ENCODE measurements at places on chromosomes 1 and 21.

DNA sequence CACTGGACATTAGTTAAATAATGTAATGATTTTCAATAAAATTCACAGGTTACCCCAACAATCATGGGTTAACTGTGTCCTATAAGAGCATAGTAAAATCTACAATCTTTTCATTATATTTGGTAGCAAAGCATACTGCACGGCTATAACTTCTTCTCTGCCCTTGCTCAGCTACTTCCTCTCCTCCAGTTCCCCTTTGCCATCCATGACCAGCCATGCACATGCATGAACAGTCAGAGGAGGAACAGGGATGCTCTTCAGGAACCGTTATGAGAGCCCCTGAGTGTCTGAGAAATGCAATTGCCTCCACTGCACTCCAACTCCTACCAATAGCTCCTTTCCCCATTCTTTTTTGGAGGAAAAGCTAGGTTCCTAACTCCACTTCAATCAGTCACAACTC, 646.7 kb downstream of the LTN1 start:
- DNase-seq = no peak

DNA sequence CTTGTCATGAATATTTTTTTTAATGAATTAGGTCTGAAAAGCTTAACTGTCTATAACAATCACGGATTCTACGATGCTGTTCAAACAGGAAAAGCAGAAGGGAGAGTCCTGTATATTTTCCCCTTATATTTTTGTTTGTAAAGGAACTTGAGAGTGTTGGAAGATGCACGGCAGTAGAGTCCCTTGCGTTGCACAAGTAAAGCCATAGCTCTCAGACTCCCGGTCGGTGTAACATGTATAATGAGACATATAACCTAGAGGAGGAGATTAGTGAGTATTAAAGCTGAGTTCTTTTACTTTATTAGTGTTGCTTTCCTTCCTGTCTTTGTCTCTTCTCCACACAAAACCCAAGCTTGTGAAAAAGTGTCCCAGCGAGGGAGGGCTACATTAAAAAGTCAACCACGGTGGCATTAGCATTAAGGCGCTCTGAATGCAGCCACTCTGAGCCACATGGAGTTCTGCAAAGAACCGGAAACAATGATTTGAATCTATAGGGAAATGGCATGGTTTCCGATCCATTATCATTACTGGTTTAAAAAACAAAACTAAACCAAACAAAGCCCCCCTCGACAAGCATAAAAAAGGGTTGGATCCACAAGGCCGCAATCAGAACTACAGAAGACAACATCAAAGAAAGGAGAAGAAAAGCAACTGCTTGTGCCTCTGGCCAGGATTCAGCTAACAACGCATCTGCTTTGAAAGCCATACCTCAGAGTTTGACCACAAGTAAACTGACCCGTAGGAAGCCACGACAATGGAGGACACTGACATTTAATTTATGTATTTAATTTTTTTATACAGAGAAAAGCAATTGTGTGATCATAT, 356.8 kb downstream of the LMO4 start:
- no peak for DNase-seq

DNA sequence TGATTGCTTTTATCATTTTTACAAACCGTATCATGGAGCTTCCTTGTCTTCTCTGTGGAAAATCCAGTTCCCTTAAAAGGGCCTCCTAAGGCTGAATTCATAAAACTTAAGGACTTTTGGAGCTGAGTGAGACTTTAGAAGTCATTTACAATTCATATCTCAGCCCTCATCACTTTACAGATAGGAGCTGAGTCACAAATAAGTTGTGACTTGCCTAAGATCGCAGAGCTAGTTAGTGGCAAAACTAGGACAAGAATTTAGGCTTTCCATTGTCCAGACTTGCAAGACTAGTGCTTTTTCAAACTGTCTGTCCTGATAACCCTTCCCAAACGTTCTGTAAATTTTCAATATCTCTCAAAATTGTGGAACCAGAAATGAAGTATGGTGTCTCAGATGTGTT, 37.3 kb downstream of the C1orf21 start:
- no peak for DNase-seq

DNA sequence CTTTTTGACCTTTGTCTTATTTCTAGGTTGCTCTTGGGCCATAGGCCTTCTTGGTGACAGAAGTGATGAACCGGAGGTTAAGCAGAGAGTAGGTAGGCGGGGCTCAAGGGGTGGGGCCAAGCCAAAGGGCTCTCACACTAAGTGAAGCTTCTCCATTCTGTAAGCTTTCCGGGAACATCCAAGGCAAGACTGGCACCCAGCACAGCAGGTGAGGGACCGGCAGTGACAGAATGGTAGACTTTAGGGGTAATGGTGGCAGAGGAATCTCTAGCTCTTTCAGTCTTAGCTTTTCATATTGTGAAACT, at the start of gene TNFAIP8L2:
TSS of gene TNFAIP8L2 (plus strand) at position 135 of the 305 bp plus-strand sequence. CDS start 2,049 bp downstream, outside the sequence.
- peak; percentile 63 for DNase-seq

DNA sequence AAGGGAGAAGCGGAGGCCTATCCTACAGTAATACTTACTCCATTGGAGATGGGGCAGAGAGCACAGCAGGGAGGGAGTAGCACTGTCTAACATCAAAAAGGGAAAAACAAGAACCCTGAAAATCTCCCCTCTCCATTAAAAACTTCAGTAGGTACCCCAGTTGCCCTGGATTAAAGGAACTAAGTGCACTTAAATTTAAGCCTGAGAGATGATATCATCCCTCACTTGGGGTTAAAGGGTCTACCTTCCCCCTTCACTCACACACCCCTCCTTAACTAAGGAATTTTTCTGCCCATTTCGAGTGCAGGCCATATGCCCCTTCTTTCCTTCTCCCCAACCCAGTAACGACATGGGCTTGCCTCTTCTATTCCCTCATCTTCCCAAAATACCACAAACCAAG, 3.7 kb upstream of the MTMR11 start:
- no peak for DNase-seq

DNA sequence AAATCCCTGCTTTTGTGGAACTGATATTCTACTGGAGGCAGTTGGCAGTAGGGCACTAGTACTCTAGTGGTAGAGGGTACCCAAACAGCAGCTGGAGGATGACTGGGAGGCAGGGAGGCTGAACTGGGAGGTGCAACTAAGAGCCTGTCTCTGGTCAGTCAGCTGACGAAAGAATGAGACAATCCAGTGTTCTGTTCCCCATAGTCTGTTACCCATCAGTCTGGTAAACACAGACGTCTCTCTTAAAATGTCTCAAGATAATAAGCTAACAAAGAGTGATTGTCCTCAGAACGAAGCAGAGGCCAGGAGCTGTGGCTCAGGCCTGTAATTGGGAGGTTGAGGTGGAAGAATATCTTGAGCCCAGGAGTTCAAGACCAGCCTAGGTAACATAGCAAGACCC, 30.4 kb downstream of the TFAP2E start:
- no peak for DNase-seq

DNA sequence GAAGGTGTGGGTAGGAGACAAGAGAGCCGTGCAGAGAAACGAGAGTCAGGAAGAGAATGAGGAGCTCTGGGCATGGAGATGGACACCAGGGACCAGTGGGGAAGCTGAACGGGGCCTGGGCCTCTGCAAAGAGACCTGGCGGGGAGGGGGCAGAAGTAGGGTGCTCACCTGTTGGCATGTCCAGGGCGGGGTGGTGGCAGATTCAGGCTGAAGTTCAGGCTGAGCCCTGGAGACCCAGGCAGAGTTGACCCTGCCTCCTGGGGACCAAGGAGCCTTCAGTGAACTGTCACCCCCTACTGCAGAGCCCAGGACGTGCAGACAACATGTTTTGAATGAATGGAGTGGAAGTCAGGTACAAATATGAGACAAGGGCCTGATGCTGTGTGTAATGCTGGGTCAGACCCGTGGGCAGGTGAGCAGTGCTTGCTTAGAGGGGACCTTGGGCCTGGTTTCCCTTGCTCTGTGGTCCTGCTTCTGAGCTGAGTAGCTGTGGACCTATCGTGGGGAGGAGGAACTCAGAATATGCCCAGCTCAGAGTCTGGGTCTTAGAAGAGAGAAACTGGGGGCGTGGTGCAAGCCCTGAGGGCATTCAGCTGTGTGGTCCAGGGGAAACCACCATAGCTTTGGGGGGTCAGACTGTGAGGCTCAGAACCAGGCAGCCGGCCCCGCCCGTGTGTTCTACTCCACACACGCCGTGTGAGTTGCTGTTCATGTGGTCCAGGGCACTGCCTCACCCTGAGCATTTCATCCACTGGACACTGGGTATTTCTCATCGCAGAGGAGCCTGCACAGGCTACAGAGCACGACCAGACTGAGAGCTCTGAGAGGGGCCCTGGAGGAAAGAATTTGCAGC, 21.3 kb upstream of the UMODL1 start:
- DNase-seq = no peak

DNA sequence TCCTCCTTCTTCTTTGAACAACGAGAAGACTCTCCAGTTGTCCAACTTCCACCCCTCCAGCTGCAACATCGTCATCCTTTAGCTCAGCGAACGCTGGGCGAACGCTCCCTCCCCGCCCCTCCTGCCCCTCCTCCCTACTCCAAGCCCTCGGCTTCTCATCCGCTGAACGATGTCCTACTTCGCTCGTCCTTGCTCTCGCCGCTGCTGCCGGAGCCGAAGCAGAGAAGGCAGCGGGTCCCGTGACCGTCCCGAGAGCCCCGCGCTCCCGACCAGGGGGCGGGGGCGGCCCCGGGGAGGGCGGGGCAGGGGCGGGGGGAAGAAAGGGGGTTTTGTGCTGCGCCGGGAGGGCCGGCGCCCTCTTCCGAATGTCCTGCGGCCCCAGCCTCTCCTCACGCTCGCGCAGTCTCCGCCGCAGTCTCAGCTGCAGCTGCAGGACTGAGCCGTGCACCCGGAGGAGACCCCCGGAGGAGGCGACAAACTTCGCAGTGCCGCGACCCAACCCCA, at the start of gene BCAN:
TSS of gene BCAN (plus strand) at position 357 of the 504 bp plus-strand sequence. CDS start 3,938 bp downstream, outside the sequence.
- DNase-seq = peak; percentile 37

- peak; percentile 60 for DNase-seq
Measured at GRCh38 chr1:28737307-28738132, 780 bp downstream of the YTHDF2 start.

- DNase-seq = peak; percentile 62
Measured at GRCh38 chr1:226677027-226678020, 61.8 kb downstream of the ITPKB start.

GRCh38 chr1:27967106-27967883, 7.5 kb downstream of the XKR8 start:
- DNase-seq = no peak

GRCh38 chr1:241317676-241318075, 39.3 kb downstream of the RGS7 start:
- DNase-seq = no peak

GRCh38 chr1:66435541-66435940, 98.4 kb upstream of the SGIP1 start:
- no peak for DNase-seq

- DNase-seq = no peak
Measured at GRCh38 chr1:96741335-96741734, 19.8 kb downstream of the PTBP2 start.

GRCh38 chr1:233038581-233038980, 88.2 kb downstream of the NTPCR start:
- no peak for DNase-seq

GRCh38 chr1:183223467-183223866, 37.4 kb downstream of the LAMC2 start:
- no peak for DNase-seq

GRCh38 chr1:240190881-240191401, 99.3 kb downstream of the FMN2 start:
- DNase-seq = no peak

GRCh38 chr21:46384556-46384955, 60.6 kb downstream of the PCNT start:
- DNase-seq = no peak

DNA sequence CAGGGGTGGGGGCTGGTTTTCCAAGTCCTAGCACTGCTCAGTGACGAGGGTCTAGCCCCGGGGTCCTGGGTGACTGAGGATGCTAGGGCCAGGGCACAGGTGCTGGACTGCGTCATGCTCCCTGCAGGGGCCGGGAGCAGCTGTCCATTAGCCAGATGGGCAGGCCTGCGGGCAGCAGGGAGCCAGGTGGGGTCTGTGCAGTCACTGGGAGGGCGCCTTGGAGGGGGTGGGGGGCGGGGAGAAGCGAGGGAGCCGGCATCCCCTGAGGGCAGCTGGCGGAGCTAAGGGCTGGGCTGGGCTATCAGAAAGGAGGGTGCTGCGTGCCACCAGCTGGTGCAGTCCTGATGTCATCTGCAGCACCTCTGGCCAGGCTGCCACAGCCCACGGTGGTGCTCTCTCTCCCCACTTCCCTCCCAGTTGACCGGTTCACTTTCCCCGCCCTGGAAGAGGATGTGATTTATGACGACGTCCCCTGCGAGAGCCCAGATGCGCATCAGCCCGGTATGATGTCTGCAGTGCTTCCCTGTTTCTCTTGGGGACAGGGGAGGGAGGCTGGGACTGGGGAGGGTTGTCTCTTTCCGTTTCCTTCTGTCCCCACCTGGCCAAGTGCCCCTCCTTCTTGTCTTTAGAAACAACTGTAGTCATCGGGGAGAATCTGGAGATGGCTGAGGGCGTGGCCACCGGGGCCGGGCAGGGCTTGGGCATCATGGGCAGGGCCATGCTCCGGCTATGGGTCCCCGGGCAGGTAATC, 63.8 kb downstream of the ARHGEF10L start:
- no peak for DNase-seq

DNA sequence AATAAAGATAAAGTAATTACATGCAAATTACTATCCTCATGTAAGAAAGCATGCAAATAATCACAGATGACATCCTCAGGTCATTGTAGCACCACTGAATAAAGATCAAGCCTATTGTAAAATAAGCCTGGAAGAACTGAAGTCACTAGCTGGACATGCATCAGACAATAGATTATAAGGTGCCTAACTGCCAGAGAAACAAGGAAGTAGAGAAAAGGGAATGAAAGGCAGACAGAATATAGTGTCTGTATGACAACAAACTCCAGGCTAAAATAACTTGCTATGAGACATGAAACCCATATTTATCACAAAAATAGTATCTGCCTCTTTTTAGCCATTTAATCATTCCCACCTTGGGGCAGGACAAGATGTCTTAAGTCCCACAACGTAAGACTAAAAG, 108.7 kb downstream of the ENAH start:
- DNase-seq = no peak

DNA sequence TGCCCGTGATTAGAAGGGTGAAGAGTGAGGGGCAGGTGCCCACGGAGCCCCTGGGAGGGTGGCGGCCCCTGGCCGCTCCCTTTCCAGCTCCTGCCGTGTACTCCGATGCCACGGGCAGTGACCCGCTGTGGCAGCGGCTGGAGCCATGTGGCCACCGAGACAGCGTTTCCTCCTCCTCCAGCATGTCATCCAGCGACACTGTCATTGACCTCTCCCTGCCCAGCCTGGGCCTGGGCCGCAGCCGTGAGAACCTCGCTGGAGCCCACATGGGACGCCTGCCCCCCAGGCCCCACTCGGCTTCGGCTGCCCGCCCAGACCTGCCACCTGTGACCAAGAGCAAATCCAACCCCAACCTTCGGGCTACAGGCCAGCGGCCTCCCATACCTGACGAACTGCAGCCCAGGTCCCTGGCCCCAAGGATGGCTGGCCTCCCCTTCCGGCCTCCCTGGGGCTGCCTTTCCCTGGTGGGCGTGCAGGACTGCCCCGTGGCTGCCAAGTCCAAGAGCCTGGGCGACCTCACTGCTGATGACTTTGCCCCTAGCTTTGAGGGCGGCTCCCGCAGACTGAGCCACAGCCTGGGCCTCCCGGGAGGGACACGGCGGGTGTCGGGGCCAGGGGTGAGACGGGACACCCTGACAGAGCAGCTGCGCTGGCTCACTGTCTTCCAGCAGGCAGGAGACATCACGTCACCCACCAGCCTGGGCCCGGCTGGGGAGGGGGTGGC, 22.0 kb downstream of the PANK4 start:
- no peak for DNase-seq

GRCh38 chr1:161091796-161092507, 2.6 kb upstream of the NECTIN4 start:
- DNase-seq = no peak

- DNase-seq = no peak
Measured at GRCh38 chr1:234229581-234230387, 143.5 kb upstream of the COA6 start.

- DNase-seq = no peak
Measured at GRCh38 chr1:183235503-183235902, 49.4 kb downstream of the LAMC2 start.
